ENCODE measurements at places on chromosomes 12 and 14. TPM values are rescaled to one million over a fixed set of nuclear protein-coding genes. Genes with fewer than 3 reads are reported as not detected.

GRCh38 chr12:21296751-21297406 lies 37.8 kb downstream of the SLCO1A2 start:
- no peak overlapping the region for H3K4me3 ChIP-seq
- H3K27me3 ChIP-seq = no peaks in the 10 kb centered on the region
- H3K4me1 ChIP-seq = no peaks in the 10 kb centered on the region
- DNase-seq = peak; percentile 11
- no peaks in the 10 kb centered on the region for H3K36me3 ChIP-seq

DNA sequence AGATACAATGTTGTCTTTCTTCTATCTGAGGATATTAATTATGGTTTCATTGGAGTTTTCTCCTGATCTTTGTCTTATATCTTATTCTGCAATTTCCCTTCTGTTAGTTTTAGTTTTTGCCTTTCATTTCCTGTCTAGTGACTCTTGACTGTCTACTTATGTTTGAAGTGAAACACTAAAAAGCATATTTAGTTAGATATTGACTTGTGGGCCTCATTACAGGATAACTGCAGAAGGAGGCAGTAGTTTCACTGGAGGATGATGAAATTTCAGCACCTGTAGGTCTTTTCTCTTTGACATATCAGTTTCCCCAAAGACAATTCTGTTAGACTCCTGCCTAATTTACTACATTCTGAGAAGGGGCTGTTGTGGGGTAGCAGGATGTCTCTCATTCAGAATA lies 97.5 kb upstream of the NEDD1 start:
- H3K36me3 ChIP-seq = no peaks in the 10 kb centered on the region
- no peak overlapping the region for H3K4me3 ChIP-seq
- DNase-seq = no peak
- H3K27ac ChIP-seq = no peak overlapping the region
- H3K4me1 ChIP-seq = no peaks in the 10 kb centered on the region

DNA sequence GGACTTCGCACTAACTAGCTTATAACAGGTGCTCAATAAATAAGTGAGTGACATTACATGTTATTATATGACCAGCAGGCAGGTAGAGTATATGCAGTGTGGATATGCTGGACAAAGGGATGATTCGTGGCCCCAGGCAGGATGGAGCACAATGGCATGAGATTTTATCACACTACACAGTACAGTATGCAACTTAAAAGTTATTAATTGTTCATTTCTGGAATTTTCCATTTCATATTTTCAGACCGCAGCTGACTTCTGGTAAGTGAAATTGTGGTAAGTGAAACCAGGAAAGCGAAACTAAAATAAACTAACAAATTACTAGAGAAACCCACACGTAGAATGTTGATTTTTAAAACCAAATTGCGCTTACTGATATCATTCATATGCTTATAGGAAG lies 3.3 kb downstream of the PARP11 start:
- H3K27me3 ChIP-seq = no peaks in the 10 kb centered on the region
- H3K27ac ChIP-seq = no peak overlapping the region
- no peak overlapping the region for H3K4me3 ChIP-seq
- H3K36me3 ChIP-seq = no peaks in the 10 kb centered on the region

DNA sequence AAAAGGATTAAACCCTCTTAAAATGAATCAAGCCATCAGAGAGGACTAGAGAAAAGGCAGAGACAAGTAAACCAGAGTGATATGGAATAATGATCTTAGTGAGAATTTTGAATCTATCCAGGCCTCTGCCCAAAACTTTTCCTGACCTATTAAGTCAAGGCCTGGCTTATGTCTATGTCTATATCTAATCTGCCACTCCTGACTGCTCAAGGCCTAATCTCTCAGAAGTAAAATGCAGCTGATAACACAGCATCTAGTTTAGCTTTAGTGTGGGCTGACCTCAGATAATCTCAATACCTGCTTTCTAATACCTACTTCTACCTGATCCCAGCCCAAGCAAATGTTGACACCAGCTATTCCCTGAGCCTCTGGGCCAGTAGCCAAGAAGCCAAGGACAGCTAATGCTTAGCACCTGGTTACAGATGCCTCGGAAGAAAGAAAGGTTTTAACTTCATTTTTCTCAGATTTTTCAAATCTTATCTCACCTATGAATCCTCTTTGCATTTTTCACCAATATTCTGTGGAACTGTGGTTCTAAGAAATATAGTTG lies 1472.5 kb upstream of the SEL1L start:
- H3K27ac ChIP-seq = no peak overlapping the region
- H3K4me3 ChIP-seq = no peak overlapping the region
- H3K27me3 ChIP-seq = no peaks in the 10 kb centered on the region

- H3K4me1 ChIP-seq = no peaks in the 10 kb centered on the region
- H3K36me3 ChIP-seq = no peaks in the 10 kb centered on the region
- no peak overlapping the region for H3K4me3 ChIP-seq
- no peaks in the 10 kb centered on the region for H3K27me3 ChIP-seq
Observed at GRCh38 chr14:90355540-90356518, 24.1 kb upstream of the NRDE2 start.

DNA sequence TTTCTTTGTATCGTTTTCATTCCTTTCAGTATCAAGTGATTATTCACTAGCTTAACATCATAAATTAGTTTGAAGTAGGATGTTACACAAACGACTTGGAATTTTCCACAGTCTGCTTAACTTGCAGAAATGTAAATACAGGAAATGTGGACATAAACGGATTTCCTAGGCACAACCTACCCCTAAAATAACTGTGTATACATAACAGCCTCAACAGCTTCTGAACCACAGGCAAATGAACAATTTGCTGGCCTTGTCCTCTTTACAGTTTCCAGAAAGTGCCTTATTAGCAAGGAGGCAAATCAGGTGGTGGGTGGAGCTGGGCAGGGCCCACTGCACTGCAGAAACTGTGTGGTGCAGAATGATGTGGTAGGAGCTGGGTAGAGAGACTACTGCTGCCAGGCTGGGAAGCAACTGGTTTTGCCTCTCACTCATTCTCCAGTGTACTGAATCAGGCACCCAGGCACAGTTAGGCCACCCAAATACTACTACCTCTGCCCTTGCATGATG lies 14.1 kb downstream of the DRAM1 start:
- no peaks in the 10 kb centered on the region for H3K36me3 ChIP-seq
- H3K27me3 ChIP-seq = no peaks in the 10 kb centered on the region

DNA sequence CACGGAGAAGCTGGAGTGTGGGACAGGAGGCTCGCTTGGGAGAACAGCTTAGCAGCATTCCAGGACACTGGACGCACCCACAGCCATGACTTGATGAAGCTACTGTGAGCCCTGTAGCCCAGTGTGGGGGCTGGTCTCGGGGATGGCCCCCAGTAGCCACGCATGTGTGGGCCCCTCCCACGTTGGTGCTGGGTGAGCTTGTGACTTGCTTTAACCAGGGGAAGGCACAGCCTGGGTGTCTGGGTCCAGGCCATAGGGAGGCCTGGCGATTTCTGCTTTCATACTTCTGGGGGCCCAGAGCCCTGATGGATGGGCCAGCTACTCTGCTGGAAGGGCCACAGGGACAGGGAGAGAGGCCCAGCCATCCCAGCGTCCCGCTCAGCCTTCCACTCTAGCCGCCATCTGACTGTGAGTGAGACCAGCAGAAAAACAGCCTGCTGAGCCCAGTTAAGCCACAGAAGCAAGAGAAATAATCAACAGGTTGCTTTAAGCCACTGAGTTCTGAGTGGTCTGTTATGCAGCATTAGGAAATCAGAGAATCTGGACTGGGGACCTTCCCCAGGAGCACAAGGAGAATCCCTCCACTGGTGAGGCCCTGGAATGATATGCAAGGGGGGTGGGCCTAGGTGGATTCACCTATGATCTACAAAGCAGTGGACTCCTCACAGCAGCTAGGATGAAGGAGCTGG lies 16.1 kb downstream of the DIO3 start:
- H3K27me3 ChIP-seq = peaks cover 3% of the 10 kb centered on the region
- no peak for DNase-seq
- H3K4me1 ChIP-seq = no peaks in the 10 kb centered on the region

GRCh38 chr14:104389326-104390220 lies 190.0 kb upstream of the C14orf180 start:
- no peak overlapping the region for H3K27ac ChIP-seq
- H3K27me3 ChIP-seq = peaks cover 33% of the 10 kb centered on the region
- H3K4me3 ChIP-seq = no peak overlapping the region

- no peak overlapping the region for H3K27ac ChIP-seq
- H3K4me3 ChIP-seq = no peak overlapping the region
- no peaks in the 10 kb centered on the region for H3K27me3 ChIP-seq
- no peaks in the 10 kb centered on the region for H3K4me1 ChIP-seq
Observed at GRCh38 chr14:50260511-50260910, 29.1 kb upstream of the SOS2 start.

- H3K4me1 ChIP-seq = peaks cover 60% of the 10 kb centered on the region
- H3K27me3 ChIP-seq = no peaks in the 10 kb centered on the region
- no peak overlapping the region for H3K27ac ChIP-seq
- H3K4me3 ChIP-seq = no peak overlapping the region
Observed at GRCh38 chr14:92527721-92528120, 14.1 kb downstream of the RIN3 start.

The ANO2 gene
- 0.61 TPM for polyA plus RNA-seq

The TSPAN11 gene
- polyA plus RNA-seq = 0.80 TPM

The TAS2R7 gene
- not detected for polyA plus RNA-seq

The VDR gene
- 4.5 TPM for polyA plus RNA-seq

The TAS2R42 gene
- polyA plus RNA-seq = not detected

The CLEC1A gene
- 0.46 TPM for polyA plus RNA-seq

Data from stomach (tissue), 19 donors.